RPMI8226 (cell line): ENCODE measurements at places on chromosomes 1 and 21.

DNA sequence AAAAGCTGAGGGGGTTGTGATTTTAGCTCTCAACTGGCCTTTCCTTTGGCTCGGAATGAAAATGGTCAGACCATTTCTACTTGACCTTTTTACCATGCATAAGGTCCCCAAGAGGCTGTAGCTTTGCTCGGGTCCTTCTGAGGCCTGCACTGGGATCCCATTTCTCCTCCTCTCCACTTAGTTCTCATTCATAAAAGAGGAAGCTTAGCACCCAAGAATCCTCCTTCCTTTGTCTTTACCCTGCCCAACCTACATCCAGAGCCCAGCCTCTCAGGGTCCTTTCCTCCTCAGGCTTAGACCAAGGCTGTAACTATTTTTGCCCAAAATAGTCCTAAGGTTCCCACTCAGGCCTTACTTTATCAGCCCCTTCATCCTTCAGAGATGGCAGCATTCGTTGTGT, 6.0 kb upstream of the SLC27A3 start:
- DNase-seq, result no peak

DNA sequence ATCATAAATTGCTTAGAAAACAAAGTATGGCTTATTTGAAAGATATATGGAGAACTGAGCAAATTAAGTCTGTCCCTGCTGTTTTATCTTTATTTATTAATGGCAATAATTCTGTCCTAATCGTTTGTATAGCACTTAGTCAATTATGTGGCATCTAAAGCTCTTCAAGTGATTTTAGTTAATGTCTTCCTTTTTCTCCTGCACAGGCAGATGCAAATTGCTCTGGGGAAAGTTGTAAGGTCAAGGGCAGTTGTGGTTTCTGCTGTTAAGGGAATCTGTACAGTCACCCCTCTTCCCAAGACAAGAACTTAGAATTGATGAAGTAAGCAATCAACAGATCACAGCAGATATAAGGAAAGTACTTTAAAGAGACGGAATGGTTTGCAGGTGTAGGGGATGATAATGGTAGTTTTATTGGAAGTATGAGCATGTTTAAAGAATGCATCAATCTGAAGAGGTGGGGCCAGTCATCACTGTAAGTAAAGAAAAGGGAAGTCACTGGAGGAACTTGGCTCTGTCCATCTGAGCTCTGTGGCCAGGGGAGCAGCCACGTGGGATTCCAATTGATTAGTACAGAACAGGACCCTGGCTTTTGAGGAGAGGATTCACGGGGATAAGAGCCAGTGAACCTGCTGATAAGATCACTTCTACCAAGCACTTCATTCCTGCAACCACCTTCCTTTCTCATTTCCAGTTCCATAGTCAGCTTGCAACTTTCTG, 116.0 kb upstream of the KCNJ6 start:
- DNase-seq, result no peak

- peak; percentile 46 for DNase-seq
These were observed 12.4 kb upstream of the FAM3B start for GRCh38 chr21:41304068-41304720.

GRCh38 chr1:165496501-165496900, 47.3 kb upstream of the LRRC52 start:
- no peak for DNase-seq

DNA sequence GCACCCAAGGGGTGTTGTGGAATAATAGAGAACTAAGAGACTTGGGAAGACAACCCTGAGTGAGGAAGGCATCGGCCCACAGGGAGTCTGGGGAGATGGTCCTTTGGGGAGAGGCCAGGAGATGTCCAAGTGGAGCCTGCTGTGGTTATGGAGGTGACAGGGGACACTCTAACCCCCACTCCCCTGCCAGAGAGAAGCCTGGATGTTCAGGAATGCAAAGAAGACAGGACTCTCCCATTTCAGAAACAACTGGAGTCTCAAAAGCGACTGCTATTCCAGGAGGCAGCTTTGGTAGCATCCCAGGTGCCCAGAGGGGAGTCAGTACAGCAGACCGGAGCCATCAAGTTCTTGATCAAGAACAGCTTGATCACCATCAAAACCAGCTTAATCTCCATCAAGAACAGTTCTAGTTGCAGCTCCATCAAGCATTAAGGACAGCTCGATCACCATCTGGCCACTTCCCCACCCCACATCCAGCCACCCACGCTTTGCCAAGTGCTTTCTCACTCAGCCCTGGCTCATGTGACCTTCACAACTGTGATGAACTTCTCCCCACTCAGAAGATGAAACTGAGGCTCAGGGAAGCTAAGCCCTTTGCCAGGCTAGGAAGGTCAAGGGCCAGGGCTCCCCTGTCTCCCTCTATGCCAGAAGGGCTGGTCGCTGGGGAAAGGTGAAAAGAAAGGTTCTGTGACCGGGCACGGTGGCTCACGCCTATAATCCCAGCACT, 743 bp downstream of the CD52 start:
- DNase-seq, result no peak

GRCh38 chr1:24901791-24902470, 28.1 kb downstream of the RUNX3 start:
- DNase-seq, result no peak

GRCh38 chr1:25608488-25609178, 8.0 kb upstream of the MAN1C1 start:
- DNase-seq, result peak; percentile 93

DNA sequence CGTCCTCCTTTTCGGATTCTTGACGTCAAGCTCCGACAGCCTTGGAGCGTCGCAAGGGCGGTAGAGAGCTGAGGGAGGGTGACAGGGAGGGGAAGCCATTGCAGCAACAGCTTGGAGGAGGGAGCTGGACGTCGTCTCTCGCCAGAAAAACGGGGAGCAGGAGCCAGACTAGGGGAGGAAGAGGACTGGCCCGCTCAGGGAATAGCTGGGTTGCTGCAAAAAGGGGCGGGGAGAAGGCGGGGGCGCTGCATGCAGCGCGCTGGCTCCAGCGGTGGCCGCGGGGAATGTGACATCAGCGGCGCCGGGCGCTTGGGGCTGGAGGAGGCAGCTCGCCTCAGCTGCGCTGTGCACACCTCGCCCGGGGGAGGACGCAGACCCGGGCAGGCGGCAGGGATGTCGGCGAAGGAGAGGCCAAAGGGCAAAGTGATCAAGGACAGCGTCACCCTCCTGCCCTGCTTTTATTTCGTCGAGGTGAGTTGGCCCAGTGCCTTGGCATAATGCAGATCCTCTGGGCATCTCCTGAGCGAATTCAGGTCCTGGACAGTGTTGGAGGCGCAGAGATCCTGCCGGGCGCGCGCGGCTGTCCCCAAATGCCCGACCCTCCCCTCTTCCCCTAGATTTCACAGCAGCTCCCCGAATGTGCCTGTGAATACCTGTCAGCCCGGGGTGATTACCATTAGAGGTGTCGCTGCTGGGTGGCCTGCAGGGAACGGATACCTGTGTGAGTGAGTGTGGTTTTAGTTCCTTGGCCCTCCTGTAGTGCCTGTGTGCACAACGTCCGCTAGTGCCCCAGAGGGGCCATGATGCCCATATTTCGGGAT, at the start of gene PLPPR4:
TSS of gene PLPPR4 (plus strand) at position 292 of the 821 bp plus-strand sequence. CDS start at position 394, 102 bp downstream.
- DNase-seq, result peak; percentile 3

DNA sequence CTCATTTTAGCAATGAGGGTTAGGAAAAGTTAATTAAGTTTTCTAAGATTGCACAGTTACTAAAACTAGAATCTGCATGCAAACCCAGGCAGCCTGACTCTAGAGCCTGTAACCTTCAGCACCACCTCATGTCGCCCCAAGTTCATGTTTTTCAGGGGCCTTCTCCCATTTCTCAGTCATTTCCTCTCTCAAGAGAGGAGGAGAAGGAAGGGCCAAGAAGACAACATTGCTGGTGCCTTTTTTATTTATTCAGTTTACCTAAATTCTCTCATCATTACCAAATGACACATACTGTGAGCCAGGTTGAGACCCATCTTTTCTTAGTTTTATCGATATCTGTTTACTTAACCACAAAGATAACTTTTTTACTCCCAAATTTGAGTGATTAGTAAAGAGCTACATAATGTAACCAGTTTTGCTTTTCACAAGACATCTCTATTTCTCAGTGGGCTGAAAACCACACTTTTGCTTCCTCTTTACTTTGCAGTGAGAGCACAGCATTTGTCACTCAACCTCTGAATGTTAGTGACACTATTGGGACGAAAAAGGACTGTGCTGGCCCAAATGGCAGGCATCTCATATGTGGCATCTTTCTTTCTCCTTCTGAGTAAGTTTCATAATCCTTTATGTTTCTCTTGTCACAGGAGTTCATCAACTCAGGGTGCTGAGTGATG, at the start of gene CD101:
TSS of gene CD101 (plus strand) at position 507 of the 674 bp plus-strand sequence. CDS start at position 565, 58 bp downstream.
- no peak for DNase-seq

DNA sequence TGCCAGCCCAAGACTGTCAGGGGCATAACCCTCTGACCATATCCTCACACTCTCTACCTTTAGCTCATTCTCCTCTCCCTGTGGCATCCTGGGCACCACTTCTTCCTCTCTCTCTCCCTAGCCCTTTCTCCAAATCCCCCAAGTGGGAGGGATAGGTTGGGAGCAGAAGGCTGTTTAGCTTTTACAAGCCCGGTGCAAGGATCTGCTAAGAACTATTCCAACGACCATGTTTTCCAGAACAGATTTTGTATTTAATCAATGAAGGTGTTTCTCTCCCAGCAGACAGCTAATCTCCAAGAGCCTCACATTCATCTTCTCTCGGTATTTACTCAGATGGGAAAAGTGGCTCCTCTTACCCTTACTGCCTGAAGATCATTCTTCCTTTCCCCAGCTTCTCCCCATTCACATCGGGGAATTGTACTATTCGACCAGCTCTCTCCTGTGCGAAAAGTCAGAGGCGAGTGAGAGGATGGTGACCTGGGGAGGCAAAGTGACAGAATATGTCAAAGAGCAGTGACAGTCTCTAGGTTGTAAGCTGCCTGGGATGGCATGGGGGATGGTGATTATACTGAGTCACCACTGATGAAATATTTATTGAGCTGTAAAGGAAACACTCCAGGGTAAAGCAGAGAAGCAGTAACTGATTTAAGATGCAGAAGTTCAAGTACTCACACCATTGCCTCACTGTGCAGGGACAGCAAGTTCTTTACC, 47.0 kb upstream of the RBM15 start:
- DNase-seq, result no peak

GRCh38 chr1:203478986-203479385, 3.4 kb downstream of the PRELP start:
- no peak for DNase-seq

GRCh38 chr1:153882296-153882912, 40.4 kb downstream of the GATAD2B start:
- no peak for DNase-seq

DNA sequence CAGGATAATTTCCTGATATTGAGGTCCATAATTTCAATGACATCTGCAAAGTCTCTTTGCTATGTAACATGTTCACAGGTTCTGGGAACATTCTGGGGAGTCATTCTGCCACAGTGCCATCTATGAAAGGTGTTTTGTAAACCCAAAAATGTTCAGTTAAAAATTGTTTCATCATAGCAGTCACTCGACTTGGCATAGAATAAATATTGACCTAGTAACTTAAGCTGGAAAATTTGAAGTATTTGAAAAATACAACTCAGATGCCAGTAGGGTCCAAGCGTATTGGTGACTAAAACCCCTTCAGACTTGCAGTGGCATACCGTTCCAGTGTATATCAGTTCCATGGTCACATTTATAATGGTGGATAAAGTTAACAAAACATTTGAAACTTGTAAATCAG, 6.8 kb downstream of the DESI2 start:
- DNase-seq, result no peak

DNA sequence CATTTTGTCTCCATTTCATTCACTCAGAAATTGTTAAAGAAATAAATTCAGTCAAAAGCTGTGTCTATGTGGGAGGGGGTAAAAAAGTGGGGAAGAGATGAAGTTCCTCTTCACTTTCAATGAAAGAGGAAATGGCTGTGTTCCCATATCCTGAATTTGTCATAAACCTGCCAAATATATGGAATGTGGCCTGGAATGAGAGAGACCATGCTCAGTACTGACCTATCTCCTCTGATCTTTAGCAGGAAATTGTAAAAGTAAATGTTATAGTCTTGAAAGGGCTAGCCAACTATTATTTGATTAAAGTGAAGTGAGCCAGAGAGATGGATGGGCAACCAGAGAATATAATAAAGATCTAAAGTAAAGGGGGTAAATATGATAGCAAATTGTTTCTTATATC, 130.3 kb upstream of the C21orf91 start:
- DNase-seq, result no peak

DNA sequence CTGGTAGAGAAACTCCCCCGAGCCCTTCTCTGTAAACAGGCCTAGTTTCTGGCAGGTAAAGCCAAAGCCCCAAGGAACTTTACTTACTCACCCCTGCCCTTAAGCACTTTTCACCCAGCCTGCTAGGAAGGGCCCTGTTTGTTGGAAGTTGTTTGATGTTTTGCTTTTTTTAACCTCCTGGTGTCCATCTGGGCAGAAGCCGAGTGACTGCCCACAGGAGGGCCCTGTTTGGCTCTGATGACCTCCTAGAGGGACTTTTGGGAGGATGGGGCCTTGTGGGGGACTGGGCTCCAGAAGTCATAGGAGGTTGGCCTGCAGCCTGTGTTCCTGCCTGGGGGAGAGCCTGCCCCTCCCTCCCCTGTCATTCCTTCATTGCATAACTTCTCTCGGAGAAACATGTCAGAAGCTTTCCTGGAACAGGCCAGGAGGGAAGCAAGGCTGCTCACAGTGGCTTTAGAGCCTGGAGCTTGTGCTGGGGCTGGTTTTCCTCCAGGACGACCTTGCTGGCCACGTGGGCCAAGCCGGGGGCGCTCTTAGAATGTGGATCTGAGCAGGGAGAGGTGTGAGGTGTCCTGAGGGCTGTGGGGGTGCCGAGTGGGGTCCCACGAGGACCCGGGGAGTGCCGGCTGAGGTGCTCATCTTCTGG, 33.9 kb downstream of the COQ8A start:
- DNase-seq, result no peak

GRCh38 chr1:208028526-208028925, 117.6 kb upstream of the CD34 start:
- DNase-seq, result no peak

DNA sequence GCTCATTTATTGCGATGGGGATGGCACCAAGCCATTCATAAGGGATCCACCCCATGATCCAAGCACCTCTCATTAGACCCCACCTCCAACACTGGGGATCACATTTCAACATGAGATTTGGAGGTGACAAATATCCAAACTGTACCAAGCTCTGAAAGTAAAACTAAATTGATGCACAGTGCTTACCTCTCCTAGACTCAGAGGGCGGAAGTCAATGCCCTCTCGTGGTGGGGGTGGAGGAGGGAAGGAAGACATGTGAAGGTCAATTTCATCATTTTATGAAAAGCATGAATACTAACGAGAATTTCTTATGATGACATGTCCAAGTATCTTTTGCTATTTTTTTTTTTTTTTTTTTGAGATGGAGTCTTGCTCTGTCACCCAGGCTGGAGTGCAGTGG, 120.0 kb downstream of the PGBD5 start:
- DNase-seq, result peak; percentile 38

GRCh38 chr1:114189398-114189797, 35.7 kb upstream of the SYT6 start:
- DNase-seq, result no peak

- no peak for DNase-seq
These were observed 16.2 kb downstream of the AZIN2 start for GRCh38 chr1:33097137-33097611.
